ENCODE measurements at places on chromosomes 7 and 10.
A peak's percentile ranks its signal among the peaks of the same experiment; 100 is the strongest.

- peak; percentile 59 for DNase-seq
Observed at GRCh38 chr10:123139521-123140163, 3.9 kb downstream of the HMX3 start.

- peak; percentile 81 for DNase-seq
Observed at GRCh38 chr7:140674899-140675701, 2.4 kb downstream of the ADCK2 start.

- DNase-seq = no peak
Observed at GRCh38 chr7:3928727-3929515, 627.9 kb downstream of the SDK1 start.

GRCh38 chr10:88253622-88254021 is 329.5 kb downstream of the RNLS start:
- DNase-seq = no peak

DNA sequence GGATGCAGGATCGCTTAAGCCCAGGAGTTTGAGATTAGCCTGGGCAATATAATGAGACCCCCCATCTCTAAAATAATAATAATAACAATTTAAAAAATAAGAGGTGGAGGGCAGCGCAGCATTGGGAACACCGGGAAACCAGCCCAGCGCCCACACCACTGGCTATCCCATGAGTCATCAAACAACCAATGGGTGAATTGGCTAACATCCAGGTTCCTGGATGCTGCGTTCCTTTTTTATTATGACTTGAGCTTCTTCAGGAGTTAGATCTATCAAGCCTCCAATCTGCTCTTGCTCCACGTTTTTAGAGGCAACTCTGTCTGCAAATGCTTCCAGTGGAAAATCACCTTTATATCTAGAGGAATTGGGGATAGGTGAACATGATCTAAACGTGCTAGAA is 10.0 kb upstream of the LRRC4 start:
- DNase-seq = no peak

GRCh38 chr10:100571084-100571856 is 35.5 kb downstream of the HIF1AN start:
- DNase-seq = no peak

DNA sequence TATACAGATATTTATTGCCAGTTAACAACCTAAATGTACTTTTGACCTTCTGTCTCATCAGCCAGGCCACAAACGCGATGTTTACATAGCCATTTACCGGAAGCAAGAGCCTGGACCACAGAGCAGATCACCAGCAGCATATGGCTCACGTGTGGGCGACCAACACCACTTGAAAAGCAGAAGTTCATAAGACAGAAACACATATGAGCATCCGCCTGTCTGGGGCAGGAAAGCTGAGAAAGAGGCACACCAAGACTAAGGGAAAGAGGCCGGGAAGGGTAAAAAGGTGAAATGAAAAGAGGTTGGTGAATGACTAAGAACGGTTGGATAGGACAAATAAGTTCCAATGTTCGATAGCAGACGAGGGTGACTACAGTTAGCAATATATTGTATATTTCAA is 1.3 kb downstream of the ABCB1 start:
- peak; percentile 87 for DNase-seq

DNA sequence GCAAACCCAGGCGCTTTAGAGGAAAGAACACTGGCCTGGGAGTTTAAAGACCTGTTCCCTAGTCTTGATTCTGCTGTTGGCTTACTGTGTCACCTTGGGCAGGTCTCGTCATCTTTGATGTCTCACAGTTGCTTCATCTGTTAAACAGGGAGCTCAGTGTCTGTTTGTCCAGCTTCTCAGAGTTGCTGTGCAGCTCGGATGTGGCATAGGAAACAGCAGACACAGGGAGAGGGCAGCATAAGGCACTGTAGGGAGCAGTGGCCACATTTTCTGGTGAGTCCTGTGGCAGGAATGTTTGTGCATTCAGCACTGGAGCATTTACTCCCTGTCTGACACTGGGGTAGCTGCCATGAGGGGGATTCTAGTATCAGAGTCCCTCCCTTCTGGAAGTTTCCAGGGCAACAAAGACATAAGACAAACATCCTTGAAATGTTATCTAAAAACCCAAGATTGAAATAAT is 2.0 kb downstream of the REPIN1 start:
- no peak for DNase-seq

DNA sequence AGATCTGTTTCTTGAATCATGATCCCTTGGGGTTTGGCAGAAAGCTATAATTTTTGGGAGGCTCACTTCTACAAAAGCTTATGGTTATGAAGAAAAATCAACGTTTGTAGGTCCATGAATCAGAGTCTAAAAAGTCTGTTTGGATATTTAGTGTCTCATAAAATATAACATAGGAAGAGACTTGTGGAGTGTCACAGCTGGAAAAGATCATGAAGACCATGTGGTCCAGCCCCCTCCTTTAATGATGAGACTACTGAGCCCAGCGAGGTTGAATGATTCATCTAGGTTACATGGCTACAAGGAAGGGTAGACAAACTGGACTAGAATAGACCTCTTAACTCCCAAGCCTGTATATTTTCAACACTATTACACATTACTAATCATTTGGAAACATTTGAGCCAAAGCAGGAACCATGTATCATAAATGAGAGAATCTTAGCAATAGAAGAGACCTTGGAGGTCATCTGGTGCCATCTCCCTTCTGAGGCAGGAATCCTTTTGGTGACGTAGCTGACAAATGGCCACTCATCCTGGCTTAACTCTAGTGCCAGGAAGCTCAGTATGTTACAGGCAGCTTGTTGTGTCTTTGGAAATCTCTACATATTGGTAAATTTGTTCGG is 152.5 kb downstream of the CREB5 start:
- DNase-seq = no peak

DNA sequence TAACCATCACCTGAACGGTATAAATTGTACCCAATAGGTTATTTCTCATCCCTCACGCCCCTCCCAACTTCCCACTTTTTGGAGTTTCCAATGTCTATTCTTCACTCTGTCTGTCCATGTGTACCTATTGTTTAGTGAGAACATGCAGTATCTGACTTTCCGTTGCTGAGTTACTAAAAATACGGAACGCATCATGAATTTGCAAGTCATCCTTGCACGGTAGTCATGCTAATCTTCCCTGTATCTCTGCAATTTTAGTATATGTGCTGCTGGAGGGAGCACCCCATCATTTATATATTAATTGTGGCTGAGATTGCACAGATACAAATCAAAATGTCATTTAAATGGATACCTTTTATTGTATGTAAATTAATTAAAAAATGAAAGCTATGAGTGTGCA is 75.7 kb upstream of the SFMBT2 start:
- no peak for DNase-seq

- peak; percentile 16 for DNase-seq
Observed at GRCh38 chr10:73340121-73340520, 18.5 kb downstream of the CFAP70 start.

GRCh38 chr7:116230191-116231005 is 20.1 kb downstream of the TES start:
- no peak for DNase-seq

DNA sequence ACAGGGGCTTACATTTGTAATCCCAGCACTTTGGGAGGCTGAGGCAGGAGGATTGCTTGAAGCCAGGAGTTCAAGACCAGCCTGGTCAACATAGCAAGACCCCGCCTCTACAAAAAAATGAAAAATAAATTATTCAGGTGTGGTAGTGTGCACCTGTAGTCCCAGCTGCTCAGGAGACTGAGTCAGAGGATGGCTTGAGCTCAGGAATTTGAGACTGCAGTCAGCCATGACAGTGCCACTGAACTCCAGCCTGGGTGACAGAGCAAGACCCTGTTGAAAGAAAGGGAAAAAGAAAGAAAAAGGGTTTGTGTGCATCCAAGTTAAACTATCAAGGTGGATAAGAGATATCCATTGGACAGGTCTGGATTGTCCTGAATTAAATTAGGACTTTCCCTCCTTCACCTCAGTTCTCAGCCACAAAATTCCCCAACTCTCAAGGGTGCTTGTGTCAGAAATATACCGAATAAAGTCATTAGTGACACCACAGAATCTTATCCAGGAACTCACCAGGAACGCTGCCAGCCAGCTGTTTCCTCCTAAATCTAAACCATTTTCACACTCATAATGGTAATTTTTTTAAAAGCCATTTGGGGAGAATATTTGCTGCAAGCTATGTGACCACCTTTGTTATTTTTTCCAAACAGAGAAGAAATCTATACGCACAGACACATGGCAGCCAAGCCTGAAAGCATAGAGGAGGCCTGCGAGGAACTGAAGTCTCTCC is 12.0 kb downstream of the AFAP1L2 start:
- DNase-seq = no peak

DNA sequence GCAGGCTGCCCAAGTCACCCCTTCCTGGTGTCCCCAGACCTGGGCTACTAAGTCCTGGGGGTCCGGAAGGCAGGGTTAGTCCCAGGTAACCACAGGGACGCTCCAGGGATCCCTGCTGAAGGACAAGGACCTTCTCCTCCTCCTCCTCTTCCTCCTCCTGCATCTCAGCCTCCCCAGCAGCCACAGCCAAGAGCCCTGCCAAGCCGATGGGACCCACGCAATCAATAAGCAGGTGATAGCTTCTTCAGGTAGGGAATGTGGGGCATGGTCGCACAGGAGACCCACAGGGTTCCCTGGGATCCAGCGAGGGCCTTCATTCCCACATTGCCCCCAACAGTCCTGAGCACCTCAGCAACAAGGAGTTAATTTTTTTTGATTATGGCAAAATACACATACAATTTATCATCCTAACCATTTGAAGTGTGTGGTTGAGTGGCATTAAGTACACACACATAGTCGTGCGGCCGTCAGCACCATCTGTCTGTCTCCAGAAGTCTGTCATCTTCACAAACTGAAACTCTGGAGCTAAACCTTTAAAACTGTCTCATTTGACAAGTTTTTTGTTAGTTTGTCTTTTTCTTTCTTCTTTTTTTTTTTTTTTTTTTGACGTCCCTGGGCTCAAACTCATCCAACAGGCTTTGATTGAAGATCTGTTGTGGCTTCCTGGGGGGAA is 12.1 kb downstream of the CRYGN start:
- DNase-seq = no peak

GRCh38 chr10:112526906-112527305 is 79.9 kb downstream of the VTI1A start:
- no peak for DNase-seq

- no peak for DNase-seq
Observed at GRCh38 chr7:80711531-80711930, 73.1 kb downstream of the CD36 start.

DNA sequence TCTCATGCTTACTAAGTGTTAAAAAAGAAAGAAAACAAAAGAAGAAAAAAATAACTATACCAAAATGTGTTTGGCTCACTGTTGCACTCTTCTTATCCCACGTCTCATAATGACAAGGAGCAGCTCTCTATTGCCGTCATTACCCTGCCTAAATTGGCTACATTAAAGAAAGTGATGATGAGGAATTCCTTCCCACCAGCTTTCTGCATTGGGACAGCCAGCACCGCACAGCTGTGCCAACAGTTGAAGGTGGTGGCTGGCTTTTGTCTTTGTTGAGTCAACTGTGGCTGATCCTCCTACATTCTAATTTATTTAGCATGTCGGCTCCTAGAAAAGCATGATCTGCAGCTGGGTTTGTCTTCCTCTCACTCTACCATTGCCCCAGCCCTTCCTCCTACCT is 751.8 kb downstream of the KCNMA1 start:
- no peak for DNase-seq

DNA sequence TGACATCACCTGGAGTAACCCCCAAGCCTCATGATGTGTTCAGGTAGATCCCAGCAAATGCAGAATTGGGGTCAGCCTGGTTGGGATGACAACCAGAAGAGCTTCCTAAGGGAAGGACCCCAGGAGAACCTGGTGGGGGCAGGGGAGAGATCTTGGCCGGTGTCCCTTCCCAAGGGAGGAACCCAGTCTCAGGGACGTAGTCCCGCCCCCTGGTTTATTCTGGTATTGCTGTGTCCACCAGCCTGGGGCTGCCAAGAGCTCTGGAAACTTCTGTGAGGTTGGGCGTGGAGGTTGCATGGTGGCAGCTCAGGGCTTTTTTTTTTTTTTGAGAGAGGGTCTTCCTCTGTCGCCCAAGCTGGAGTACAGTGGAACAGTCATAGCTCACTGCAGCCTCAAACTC is 19.4 kb downstream of the GTF2IRD1 start:
- no peak for DNase-seq

DNA sequence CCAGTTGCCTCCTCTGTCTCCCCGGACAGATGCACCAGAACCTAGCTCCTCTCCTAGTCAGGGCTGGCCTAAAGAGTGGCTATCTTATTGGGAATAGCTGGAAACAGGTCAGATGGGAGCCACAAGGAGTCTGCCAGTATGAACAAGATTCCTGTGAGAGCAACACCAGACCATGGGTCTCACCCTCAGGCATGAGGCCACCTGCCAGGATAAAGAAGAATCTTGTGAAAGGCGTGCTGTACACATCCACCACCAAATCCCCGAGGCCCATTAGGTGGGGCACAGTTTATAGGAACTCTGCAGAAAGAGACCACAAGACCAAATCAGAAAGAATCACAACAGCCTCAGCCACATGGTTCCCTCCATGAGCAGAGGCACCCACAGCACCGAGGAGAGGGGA is 325.9 kb downstream of the TNS3 start:
- no peak for DNase-seq

GRCh38 chr7:94654783-94655125 is 1.2 kb downstream of the SGCE start:
- DNase-seq = no peak

DNA sequence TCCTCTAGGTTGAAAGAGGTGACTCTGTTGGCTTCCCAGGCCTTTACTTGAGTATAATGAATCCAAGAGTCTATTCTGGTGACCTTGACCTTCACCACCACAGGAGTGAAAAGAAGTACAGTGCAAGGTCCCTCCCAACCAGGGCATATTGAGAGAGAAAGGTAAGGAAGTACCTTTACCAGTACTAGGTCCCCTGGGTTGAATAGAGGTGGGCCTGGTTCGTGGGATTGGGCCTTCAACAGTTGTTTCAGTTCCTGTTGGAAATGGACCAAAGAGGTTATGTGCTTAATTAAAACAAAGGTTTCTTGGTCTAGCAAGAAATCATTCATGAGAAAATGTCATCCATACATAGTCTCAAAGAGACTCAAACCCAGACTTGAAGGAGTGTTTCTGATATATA is 6.4 kb upstream of the SFTPA1 start:
- no peak for DNase-seq

DNA sequence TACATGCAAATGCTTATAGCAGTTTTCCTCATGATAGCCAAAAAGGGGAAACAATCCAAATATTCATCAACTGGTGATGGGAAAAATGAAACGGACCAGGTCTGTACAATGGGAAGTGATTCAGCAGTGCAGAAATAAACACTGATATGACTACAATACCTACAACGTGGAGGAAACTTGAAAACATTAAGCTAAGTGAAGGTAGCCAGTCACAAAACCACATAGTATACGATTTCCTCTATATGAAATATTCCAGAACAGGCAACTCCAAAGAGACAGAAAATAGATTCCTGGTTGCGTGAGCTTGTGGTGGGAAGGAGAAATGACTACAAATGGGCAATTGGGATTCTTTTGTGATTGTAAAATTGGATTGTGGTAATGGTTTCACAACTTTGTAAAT is 263.1 kb upstream of the PITRM1 start:
- DNase-seq = no peak

GRCh38 chr7:130140551-130141160 is 64.5 kb downstream of the TMEM209 start:
- no peak for DNase-seq

Data from NB4 (cell line).